ENCODE measurements at places on chromosomes 1 and 21.

DNA sequence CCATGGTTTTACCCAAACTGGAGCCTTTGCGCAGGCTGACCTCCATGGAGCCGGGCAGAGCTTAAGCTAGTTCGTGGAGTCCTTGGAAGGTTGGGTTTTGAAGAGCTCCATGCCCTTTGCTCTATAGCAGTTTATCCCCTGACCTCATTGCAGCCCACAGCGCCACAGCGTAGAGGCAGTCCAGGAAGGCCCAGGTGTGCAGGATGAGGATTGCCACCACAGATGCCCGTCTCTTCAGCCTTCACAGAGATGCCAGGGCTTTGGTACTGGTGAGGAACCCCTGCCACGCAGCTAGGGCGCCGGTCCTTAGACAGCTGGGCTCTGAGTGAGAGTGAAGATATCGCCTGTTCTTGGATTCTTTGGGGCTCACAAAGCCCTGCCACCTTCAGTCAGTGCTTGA lies 138.6 kb downstream of the PEX14 start:
- DNase-seq = no peak

DNA sequence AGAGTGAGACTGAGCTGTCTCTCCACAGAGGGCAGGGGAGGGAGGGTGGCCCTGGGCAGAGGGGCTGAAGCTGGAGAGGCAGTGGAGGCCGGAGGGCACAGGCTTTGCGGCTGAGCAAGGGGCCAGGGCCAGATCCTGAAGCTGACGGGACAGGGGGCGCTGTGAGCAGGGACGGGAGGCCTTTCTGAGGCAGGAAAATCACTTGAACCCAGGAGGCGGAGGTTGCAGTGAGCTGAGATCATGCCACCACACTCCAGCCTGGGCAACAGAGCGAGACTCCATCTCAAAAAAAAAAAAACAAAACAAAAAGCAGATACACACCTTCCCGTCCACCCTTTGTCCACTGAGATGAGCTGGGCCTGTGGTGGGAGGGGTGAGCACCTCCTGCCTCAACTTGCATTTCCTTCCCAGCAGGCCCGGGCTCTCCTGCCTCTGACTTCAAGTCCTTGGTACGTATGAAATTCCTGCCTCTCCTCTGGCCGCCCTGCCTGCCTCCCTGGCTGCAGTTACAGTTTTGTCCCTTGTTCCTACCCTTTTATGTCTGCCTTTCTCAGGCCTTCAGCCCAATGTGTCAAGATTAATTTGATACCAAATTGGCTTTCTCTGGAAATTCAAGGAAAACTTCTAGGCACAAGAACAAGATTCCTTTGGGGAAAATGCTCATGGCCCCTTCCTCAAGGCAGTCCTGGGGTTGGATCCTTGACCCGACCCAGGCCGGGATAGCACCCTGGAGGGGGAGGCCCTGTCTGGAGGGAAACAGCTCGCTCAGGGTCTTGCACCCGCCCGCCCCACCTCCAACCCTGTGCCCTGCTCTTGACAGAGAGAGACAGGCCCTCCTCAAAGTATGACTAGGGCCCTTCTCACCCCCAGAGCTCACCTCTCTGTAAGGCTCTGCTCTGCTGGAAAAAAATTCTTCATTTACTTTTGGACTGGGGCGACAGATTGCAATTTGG lies 11.2 kb upstream of the ADAMTSL4 start:
- no peak for DNase-seq

DNA sequence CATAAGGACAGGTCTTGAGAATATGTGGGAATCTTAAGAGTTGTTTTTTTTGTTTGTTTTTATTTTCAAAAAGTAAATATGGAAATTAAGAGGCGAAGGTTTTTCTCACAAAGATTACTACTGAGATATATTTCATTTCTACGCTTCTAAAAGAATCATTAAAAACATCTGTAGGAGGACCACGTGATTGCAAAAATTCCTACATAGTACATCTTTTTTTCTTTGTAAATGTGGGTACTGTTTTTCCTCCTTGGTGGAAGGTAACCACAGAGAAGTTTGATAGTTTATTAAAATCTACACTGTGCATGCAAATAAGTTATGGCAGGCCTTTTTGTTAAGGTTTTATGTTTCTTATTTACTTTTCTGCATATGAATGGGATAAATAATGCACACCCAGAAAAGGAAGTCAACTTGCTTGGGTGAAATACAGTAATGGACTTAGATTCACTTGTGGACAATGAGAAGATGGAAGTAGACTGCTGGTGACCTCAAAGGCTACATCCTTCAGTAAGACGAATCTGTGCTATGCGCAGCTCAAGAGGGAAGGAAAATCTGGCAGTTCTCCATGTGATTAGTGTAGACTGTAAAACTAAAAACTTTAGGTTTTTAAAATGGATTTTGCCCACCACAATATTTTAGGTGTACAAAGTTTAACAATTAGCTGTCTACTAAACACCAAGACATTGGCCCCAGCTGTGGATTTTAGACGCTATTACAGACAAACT lies 2.0 kb downstream of the AK5 start:
- no peak for DNase-seq

DNA sequence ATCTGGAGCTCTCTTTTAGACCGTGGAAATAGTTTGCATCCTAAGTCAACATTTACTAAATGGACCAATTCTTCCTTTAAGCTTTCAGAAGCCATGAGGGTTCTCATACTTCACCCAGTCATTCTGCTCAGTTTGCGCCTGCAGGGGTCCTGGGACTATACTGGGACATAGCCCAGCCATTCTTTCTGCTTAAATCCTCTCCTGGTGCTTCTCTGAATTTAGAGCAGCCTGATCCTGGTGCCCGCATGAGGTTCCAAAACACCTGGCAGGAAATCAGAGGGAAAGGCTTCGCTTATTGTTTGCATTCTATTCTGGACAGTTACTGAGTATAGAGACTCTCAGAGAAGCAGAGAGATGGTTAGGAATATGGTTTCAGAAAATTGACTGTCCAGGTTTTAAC lies 27.0 kb downstream of the TNN start:
- no peak for DNase-seq

- no peak for DNase-seq
These were observed 50.4 kb upstream of the NRDC start for GRCh38 chr1:51928896-51929295.

DNA sequence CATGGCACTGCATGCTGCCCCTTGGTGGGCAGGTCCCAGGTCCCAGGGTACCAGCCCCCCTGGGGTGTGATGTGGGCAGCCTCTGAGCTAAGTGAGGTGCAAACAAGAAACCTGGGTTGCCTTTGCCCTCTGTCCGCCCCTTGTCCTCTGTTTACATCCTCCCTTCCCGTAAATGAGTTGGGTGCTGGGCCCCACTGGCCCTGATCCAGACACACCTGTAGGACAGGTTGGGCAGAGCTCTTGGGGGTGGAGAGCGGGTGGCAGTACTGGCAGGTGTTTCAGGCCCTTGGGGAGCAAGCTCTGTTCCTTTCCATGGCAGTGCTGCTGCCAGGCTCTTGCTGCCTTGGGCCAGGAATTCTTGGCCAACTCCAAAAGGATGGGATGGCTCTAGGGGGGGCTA lies 35.8 kb downstream of the ELF3 start:
- no peak for DNase-seq

DNA sequence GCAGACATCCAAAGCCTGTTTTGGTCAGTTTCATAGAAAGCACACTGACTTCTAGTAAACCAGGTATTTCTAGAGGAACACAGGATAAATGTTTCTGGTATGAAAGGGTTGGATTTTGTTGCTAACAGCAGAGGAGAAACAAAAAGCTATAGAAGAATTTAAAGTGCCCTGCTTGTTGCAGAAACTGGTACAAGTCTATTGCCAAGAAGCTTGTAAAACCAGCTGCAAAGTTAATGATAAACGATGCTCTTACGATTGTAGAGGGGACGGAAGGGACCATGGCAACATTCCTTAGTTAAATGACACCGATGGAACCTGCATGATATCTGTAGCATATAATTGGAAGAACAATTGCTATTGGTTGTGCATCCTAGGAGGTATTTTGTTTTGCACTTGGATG lies 40.1 kb downstream of the SLC35F3 start:
- no peak for DNase-seq

DNA sequence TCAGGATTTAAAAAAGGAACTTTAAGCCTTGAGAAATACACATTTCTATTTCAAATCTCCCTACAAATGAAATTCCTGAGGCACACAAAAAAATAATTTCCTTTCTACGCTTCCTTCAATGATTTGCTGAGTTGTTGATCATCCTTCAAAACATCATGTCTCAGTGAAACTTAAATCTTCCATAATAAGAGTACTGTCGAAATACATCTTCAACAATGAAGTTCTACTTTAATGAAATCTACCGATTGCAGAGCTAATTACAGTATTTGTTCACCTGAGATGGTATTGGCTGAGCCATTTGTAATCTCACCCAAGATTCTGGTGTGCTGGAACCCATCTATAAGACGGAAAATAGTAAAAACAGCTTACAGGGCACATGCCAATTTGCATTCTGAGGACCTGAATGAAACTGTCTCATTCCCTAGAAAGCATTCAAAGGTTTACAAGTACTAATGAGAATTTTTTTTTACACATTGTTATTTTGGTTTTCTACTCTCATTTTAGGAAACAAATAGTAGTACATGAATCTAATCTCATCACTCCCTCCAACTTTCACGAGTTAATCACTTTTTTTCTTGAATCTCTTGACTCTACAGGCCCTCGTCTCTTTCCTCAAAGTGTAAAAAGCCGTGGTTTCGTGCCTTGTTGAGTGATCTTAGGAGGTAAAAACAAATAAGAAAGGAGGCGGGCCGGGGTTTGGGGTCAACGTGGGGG lies 1.1 kb downstream of the CHML start:
- peak; percentile 29 for DNase-seq

DNA sequence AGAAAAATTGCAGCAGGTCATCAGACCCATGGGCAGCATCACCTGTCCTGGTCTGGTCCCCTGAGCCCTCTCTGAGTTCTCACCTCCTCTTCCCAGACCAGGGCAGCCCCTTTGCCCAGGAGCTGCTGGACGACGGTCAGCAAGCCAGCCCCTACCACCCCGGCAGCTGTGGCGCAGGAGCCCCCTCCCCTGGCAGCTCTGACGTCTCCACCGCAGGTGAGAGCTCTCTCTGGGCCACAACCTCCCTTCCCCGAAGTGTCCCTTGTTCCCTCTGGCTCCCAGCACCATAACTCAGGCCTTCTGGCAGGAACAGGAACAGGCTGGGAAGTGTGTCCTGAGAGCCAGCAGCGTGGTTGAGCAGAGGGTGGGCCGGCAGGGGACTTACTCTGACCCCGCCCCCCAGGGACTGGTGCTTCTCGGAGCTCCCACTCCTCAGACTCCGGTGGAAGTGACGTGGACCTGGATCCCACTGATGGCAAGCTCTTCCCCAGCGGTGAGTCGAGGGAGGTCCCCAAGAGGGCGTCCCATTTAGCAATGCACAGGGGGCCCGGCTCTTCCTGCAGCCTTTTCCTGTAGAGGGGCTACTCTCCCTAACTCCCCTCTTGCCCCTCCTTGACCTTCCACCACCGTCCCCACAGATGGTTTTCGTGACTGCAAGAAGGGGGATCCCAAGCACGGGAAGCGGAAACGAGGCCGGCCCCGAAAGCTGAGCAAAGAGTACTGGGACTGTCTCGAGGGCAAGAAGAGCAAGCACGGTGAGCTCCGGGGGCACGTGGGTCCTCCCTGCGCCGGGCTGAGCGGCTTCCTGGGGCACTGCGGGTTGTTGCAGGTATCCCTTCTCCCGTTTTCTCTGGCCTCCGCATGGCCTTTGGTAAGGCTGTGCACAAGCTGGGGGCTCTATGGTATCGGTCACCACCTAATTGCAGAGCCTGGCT lies 2.4 kb downstream of the ELF3 start:
- no peak for DNase-seq

DNA sequence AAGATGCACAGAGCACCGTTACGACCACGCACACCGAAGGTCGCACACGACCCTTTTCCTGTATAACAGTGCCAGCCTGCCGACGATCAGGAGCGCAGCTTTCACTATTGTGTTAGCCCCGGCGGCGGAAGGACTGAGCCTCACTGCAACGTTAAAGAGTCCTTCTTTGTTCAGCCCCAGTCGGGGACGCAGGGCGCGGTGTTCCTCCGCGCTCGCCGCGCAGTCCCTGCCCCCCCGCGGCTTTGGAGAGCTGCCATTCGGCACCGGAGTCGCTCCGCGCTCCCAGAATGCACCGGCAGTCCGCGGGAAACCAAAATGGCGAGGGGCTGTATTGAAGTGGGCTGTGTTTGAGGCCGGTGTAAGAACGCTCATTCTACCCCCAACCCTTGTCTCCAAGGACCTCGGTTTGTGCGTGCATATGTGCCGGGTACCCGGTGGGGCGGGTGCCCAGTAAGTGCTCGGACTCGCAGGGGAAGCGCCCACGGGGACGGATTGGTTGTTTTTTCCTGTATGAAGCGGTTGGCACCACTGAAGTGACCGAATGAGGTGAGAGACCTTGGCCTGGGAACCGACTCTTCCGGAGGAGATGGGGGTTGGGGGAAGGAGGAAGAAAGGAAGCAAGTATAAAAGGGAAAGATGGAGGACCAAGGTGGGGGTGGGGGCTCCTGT lies at the start of gene MTF2:
Gene MTF2, plus strand, starts transcription at position 298 of the 669 bp plus-strand sequence. Its CDS starts 244 bp downstream, at position 542.
- peak; percentile 85 for DNase-seq

DNA sequence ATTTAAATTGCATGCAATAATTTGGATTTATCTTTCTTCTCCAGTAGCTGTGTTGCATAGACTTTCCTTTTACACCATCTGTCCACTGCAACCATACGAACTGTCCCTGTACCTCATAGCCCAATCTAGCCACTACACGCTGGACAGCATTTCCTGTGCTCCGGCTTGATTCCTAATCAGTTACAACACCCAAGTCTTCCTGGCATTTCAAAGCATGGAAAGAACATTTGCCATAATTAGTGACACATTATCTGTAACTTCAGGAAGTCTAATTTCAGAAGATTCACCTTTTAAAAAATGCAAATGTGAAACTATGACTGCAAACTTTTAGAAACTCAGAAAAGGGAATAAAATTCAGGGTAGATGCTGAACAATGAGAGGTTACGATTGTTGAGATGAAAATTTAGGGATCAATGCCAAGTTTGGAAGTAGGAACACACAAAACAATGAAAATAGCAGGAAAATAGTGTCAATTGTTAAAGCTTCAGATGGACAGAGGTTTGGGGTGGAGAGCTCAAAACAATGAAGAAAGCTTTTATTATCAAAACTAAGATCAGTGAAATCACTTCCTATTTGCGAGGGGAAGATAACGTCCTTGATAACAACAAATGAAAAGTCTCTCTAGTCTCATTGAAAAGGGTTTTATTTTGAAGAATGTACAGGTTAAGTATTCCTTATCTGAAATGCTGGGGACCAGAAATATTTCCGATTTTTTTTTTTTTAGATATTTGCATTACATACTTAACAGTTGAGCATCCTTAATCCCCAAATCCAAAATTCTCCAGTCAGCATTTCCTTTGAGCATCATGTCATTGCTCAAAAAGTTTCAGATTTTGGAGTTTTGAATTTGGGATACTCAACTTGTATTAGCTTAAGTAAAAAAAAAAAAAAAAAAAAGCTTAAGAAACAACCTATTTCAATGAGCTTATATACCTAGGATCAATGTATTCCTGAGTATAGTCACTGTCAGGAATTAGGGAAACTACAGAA lies 107.3 kb downstream of the FNBP1L start:
- DNase-seq = no peak

Measured in GM20000 (cell line).